ENCODE measurements at places on chromosomes 12 and 14.

DNA sequence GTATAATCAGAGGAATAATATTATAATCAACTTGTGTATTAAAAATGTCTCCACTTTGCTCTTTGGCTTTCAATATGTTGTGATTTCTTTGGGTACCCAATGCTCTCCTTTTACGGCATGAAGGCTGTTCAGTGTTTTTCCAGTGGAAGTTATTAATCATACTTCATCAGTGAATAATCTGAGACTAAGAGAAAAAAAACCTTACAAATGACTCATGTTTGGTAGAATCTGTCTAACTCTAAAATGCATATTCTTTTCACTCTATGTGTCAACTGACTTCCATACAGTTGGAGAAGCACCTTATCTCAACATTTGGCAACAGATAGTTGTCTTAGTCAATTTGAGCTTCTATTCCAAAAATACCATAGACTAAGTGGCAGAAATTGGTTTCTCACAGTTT is 82.2 kb downstream of the PTPRO start:
- DNase-seq = no peak

GRCh38 chr14:104930526-104931303 is 6.0 kb downstream of the PLD4 start:
- no peak for DNase-seq

- DNase-seq = no peak
Measured at GRCh38 chr14:79598339-79598738, 613.0 kb downstream of the DIO2 start.

DNA sequence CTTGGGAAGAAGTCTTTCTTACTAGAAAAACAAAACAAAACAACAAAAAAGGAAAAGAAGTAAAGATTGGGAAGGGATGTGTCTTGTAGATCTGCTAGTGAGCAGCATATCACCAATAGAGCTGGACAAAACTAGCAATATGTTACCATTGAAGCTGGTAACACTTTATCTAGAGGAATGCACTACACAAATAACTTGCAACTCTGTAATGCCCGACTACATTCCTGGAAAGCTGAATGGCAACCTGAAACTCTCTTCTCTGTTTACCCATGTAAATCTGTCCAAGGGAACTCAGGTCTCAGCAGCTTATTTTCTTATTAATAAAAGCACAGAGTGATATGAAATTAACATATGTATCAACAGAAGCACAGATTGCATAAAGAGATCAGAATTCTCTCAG is 624.4 kb downstream of the KCNH5 start:
- no peak for DNase-seq

DNA sequence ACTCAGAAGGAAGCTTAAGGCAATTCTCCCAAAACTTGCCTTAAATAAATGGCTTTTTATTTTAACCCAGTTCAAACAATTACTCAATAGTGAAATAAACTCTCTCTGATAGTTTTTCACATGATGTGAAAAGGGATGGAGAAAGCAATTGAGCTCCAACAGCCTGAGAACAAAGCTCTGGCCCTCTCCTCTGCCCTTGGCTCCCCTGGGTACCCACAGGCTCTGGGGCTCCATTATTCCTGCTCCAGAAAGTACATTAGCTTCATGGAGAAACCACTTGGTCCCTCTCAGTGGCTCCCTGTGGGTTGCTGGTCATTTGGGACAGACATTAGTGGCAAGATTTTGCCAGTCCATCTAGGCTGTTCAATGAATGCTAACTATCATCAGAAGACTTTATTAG is 242.8 kb downstream of the ATP23 start:
- no peak for DNase-seq

GRCh38 chr12:102958830-102959176 is 1.3 kb downstream of the ASCL1 start:
- DNase-seq = no peak

DNA sequence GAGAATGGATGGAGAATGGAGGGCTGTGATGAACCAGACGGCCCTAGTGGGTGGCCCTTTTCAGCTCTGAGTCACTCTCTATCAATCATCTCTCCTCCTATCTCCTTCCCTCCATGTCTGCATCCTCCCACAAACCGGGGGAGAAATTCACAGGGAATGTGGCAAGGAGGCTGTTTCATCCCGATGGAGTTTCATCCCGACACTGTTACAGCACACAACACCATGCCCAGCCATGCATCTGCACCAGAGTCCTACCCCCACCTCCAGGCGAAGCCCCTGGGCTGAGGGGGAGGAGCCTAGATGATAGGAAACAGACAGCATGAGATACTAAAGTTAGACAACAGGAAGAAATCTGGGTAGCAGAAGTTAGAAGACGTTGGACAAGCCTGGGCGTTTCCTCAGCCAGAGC is 20.8 kb downstream of the SLC8B1 start:
- DNase-seq = no peak

Measured in activated naive CD8-positive, alpha-beta T cell treated with anti-CD3 and anti-CD28 coated beads, Interleukin-2, amount 50 U/mL, for 16 hours (primary cell).